ENCODE measurements at places on chromosomes 1 and 21.

DNA sequence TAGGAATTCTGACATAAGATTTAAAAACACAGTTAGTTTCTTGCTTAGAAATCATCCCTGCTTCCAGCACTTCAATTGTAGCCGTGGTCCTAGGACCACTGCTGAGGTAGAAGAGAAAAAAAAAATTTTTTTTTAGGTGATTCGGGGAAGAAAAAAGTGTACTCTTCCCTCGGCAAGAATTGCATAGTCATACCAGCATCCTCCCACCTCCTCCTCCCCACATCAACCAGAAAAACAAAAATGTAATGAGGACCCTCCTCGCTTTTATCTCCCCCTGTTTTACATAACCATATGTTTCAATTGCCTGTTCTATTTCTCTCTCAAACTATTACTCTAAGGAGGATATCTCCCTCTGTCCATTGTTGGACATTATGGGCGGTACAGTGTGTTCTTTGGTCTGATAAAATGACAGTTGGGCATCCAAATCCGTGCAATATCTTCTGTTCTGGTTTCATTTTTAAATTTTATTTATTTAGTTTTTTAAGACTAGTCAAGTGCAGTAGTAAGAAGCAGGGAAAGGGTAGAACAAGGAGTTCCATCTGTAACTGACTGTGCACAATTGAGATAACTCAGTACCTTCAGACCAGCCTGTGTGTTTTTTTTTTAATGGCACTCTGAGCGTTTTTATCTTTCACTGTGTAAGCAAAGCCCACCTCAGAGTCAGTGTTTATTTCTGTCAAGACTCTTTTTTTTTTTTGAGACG, 10.4 kb upstream of the MFSD2A start:
- no peak for DNase-seq

GRCh38 chr1:191857600-191857999, 300.7 kb upstream of the RGS18 start:
- DNase-seq, result no peak

GRCh38 chr1:172588296-172589291, 55.6 kb downstream of the SUCO start:
- DNase-seq, result peak; percentile 44

GRCh38 chr21:33075128-33075527, 5.2 kb downstream of the OLIG1 start:
- no peak for DNase-seq

DNA sequence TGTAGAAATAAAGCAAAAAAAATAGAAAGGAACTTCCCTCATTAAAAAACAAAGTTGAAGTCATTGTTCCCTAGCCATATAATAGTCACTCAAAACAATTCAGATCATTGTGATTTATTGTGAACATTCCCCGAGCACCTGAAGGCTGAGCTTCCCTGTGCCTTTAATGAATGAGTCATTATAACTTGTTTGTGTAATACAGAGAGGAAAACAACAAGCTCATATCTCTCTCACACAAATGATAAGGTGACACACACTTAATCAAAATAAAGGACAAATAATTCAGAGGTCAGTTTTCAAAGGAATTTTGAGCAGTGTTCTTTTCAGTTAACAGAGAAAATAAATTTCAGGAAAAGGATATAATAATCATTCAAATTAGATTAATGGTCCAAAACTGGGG, 326.2 kb downstream of the DUSP10 start:
- no peak for DNase-seq

- DNase-seq, result no peak
Observed at GRCh38 chr1:48645883-48646282, 130.8 kb downstream of the BEND5 start.

Data from activated CD4-positive, alpha-beta T cell treated with anti-CD3 and anti-CD28 coated beads for 48 hours (primary cell).